ENCODE measurements at places on chromosomes 6 and 20.

- H3K36me3 ChIP-seq, result peaks cover 38% of the 10 kb centered on the region
- no peak overlapping the region for H3K27ac ChIP-seq
- H3K27me3 ChIP-seq, result no peaks in the 10 kb centered on the region
- H3K4me1 ChIP-seq, result no peaks in the 10 kb centered on the region
- H3K4me3 ChIP-seq, result no peak overlapping the region
Observed at GRCh38 chr20:25212242-25212641, 16.7 kb downstream of the ENTPD6 start.

DNA sequence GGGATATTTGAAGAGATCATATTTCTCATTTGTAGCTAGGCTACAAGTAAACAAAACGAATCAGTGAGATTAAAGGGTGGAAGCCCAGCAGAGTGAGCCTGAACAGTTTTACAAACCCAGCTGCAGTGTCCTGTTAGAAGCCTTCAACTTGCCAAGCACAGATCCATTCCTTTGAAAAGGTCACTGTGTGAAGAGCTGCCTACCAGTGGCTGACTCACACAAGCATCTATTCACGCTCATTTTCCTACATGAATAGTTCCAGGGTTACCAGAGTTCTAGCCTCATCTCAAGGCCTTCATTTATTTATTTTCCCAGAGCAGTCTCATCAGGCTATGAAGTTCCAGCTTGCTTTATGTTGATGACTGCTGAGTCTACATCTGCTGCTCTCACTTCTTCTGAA lies 25.7 kb upstream of the MLIP start:
- no peaks in the 10 kb centered on the region for H3K27me3 ChIP-seq
- H3K4me1 ChIP-seq, result no peaks in the 10 kb centered on the region
- H3K27ac ChIP-seq, result no peak overlapping the region
- no peak for ATAC-seq
- no peaks in the 10 kb centered on the region for H3K36me3 ChIP-seq

DNA sequence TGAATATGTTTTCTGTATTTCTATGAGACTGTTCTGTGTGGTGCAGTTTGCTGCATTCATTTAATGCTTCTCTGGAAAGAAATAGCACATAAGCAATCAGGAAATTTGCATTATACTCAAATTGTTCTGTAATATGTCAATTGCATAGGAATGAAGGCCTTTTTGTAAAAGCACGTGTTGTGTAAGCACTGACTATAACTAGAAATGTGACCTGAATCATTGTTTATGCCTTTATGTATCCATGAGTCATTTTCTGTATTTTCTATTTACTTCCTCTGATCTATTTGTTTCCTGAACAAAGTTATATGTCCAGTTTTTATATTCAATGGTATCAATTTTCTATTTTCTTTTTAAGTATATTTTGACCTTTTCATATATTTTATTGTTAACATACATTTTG lies 1455.3 kb downstream of the GRIK2 start:
- no peaks in the 10 kb centered on the region for H3K27me3 ChIP-seq
- no peaks in the 10 kb centered on the region for H3K36me3 ChIP-seq
- H3K4me1 ChIP-seq, result peaks cover 8% of the 10 kb centered on the region

- H3K27ac ChIP-seq, result no peak overlapping the region
- no peaks in the 10 kb centered on the region for H3K36me3 ChIP-seq
- H3K4me3 ChIP-seq, result no peak overlapping the region
Observed at GRCh38 chr6:3882431-3882830, 33.3 kb downstream of the FAM50B start.

DNA sequence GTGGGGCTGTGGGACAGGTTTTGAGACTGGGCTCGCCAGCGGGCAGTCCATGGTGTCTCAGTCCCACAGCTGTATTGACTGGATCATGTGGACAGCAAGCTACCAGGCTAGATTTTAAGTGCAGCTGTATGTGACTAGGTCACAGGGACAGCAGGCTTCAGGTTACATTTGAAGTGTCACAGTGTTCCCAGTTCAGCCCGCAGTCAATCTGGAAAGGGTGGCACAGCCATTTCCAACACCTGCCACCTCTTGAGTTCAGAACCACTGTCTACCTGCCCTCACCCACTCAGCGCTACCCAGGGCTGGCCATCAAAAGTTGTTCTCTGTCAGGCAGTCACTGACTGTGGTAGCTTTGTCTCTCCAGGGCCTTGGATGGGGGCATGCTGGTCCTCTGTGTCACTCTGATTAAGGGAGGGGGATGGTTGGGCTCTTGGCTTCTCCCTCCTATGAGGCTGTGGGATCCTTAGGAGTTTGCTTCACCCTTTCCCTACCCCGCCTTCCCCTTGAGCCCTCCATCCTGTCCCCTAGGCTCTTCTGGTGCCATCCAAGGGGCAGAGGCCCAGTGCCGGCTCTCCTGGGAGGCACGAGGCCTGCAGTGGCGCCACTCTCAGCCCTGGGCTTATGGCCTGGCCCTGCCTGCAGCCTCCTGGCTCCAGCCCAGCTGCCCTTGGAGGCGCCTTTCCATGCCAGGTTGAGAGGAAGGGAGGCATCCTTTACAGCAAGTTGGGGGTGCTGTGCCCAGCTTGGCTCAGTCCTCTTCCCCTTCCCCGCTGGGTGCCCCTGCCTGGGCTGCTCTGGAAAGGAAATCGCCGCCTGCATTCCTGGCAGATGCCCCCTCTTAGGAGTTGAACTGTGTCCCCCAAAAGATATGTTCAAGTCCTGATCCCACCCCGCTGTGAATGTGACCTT lies 44.9 kb downstream of the PNLDC1 start:
- peaks cover 15% of the 10 kb centered on the region for H3K27me3 ChIP-seq
- no peak for ATAC-seq
- no peak overlapping the region for H3K4me3 ChIP-seq

DNA sequence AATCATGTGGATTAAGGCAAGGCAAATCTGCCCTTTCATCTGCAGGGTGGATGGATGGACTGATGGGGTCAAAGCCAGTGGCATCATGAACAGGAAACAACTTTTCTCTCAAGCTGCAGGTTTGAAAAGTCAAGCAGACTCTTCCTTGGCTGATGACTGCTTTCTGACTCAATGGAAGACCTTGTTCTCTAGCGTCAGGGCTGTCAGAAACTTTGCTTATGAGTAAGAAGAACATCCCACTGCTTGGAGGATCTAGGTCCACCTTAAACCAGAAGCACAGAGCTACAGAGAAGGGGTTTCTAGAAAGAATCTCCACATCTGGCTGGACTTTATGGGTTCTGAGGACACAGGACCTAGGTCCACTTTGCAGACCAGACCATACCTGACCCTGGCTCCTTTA lies 36.3 kb upstream of the CST5 start:
- no peak overlapping the region for H3K4me3 ChIP-seq
- ATAC-seq, result no peak
- H3K27ac ChIP-seq, result no peak overlapping the region
- no peaks in the 10 kb centered on the region for H3K4me1 ChIP-seq
- H3K36me3 ChIP-seq, result no peaks in the 10 kb centered on the region
- peaks cover 26% of the 10 kb centered on the region for H3K27me3 ChIP-seq

DNA sequence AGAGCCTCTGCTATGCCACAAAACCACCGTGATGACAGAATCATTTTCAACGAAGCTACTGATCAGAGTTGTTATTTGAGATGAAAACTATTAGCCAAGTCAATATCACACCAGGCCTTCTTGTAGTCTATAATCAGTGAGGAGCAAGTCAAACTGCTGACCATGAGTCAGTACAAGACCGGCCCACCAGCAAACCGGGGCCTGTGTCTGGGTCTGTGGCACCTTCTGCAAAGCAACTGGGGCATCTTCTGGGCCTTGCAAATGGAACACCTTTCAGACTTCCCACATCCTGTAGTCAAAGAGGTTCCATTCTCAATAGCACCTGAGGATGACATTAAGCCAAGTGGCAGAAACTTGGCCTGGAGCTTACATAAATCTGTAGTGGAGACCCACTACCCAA lies 38.5 kb downstream of the CPXM1 start:
- no peaks in the 10 kb centered on the region for H3K4me1 ChIP-seq
- ATAC-seq, result no peak
- peaks cover 74% of the 10 kb centered on the region for H3K27me3 ChIP-seq
- no peaks in the 10 kb centered on the region for H3K36me3 ChIP-seq
- H3K27ac ChIP-seq, result no peak overlapping the region
